ENCODE measurements at places on chromosomes 4 and X. TPM values are rescaled to one million over a fixed set of nuclear protein-coding genes. Genes with fewer than 3 reads are reported as not detected.

DNA sequence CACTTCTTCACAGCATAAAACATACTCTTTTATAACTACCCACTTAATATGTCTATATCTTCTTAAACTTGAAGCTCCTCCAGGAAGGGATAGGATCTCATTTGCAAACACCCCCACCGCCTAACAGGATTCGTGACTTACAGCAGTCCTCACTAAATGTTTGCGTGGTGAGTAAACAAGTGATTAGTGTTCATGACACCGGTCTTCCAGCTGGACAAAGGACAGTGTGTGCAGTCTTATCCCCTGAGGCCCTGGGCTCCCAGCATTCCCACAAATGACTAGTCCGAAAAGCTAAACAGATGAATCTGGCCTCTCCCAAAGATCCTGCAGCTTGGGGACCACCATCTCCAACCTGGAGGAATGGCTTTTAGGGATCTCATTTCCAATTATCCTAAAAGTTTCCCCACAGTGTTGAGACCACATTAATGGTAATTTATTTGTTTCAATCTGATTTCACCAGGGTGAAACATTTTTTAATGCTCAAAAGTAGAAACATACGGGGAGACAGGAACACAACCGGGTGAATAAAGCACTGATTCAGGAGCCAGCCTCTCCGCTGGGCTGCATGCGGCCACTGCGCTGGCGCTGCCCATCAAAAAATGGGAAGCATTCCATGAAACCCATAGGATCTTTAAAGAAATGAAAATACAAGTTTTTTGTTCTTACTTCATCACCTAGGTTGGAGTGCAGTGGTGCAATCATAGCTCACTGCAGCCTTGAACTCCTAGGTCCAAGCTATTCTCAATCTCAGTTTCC is 69.2 kb downstream of the HADH start:
- no peak for DNase-seq

TRAM1L1 gene
- not detected for total RNA-seq

GRCh38 chr4:88202443-88202842 is 44.0 kb upstream of the ABCG2 start:
- DNase-seq = no peak

DNA sequence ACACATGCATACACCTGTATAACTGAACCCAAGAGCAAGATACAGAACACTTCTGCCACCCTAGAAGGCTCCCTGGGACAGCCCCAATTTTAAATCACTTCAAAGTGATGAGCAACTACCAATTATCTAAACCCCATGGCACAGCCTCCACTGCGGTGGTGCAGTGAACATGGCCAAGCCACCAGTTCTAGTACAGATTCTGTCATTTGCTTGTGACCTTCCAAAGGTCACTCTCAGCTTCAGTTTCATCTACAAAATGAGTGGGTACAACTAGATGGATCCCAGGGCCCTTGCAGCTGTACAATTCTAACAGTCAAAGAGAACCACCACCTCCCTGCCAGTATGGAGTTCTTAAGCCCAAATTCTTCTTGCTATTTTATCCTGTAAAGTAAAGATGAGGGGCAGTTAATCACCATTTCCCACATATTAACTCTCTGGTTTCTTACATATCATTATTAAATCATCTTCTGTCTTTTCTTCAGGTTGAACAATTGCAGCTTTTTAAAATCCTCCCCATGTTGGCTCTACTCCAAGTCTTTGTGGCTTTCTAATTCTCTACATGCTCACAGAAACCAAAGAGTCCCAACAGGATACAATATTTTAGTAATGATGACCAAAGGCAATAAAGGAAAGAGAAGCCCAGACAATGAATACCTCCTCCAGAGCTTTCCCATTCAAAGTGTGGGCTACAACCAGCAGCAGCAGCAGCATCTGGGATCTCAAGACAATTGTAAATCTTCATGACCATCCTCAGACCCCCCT is 39.0 kb upstream of the GPM6B start:
- DNase-seq = no peak

- no peak for DNase-seq
These were observed 15.3 kb upstream of the SLC16A2 start for GRCh38 chrX:74405973-74406489.

ADAM29 gene
- total RNA-seq = not detected

DNA sequence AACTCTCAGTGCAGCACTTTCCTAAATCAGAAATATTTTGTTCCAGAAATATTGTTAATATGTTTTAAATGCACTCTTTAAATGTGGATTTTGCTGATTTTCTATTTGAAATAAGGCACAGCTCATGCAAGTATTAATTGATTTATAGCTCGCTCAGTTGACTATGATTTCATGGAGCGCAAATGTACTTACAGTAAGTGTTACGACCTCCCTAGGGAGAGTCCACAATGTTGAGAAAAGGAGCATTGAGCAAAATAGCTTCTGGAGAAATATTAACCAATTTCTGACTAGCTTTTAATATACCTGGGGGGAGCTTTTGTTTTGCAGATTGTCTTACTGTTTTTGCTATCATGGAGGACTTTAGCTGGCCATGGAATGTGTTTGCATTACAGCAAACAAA is 1687.5 kb downstream of the STIM2 start:
- DNase-seq = no peak

DNA sequence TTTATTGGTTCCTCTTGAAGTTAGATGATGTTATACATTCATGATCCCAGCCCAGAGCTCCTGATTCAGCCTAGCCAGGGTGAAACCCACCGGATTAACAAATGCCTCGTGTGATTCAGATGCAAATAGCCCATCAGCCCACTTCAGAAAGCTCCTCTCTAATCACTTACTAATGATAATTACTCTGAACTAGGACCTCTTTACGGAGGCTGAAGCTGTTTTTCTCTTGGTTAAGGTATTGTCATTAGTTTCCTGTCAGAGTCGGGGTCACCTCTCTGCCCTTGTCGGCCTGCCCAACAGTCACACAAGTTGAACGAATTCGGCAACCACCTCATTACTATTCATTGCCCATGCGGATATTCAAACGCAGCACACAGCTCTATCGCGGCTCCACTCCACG is 36.6 kb downstream of the ZFP42 start:
- no peak for DNase-seq

- DNase-seq = no peak
These were observed 35.2 kb downstream of the SMIM20 start for GRCh38 chr4:25949173-25949748.

PAGE1 gene
- not detected for total RNA-seq

FAM47E gene
- total RNA-seq = not detected

DNA sequence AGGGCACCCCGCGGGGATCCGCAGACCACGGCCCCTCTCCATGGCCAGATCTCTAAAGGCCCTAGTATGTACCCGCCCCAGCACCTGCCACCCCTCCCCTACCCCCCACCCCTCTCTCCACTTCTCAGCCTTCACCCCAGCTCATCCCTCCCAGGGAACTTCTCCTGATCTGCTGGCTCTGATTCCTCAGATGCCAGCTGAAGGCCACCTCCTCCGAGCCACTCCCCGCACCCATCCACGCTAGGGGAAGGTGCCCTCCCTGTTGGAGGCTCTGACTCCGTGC is 11.9 kb downstream of the PSAPL1 start:
- DNase-seq = no peak

DNA sequence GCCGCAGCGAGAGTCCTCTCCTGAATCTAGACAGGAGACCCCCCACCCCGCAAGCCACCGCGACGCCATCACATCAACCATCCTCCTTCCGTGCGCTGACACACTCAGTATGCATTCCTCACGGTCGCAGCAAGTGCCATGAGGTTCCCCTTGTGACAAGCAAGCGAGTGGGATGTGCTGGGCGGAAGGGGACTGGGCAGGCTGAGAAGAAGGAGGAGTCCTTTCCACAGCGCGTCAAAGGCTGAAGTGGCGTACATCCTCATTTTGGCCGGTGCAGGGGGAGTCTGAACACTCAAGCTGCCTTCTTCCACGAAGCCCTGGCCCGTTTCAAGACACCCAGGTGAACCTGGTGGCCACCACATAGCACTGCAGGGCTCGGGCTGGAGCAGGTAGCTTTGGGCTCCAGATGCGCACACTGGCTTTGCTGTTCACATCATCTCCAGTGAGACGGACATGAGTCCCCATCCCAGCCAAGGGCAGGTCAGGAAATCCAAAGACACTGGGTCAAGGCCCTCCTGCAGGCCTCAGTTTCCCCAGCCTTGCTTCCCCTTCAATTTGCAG is 30.4 kb downstream of the CCNQ start:
- DNase-seq = no peak

TMEM154 gene
- 36.9 TPM for total RNA-seq

- DNase-seq = no peak
These were observed 292.5 kb downstream of the USP46 start for GRCh38 chr4:52366621-52367020.

HEPH gene
- not detected for total RNA-seq

XAGE2 gene
- not detected for total RNA-seq

Measured in naive thymus-derived CD4-positive, alpha-beta T cell (primary cell).